Panc1 (cell line): ENCODE measurements at places on chromosomes 1 and 21.
A peak's percentile ranks its signal among the peaks of the same experiment; 100 is the strongest.

DNA sequence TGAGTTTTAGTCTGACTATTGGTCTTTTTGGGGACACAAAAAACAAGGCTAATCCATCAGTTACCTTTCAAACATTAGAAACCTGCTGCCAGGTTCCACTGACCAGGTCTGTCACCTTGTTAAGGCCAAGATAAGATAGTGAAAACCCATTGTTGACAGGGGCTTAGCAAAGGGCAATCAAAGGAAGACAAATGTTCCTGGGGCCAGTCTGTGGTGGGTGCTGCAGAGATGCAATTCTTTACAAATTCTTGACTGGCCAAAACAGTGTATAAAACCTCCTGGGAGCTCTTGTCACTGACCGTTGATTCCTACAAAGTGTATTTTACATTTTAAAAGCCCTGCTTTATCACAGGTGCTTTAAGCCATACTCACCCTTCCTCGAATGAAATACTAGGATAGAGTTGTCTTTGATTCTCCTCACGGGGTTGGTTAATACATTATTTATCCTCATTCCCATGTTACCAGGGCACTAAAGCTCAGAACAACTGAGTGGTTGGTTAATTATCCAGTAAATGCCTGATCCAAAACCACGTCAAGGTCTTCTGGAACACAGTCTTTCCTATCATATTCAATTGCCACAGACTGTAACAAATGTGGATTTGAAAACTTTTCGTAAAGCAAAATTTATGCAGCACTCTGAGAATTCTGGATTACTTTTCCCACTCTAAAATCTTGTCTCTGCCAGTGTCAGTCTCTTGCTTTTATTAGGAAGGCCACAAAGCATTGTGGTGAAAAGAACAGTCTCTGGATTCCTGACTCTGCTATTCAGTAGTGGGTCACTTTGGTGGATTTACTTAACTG, 77.2 kb downstream of the NRIP1 start:
- H3K27ac ChIP-seq, result no peak overlapping the region
- no peaks in the 10 kb centered on the region for H3K36me3 ChIP-seq
- no peak for DNase-seq
- no peaks in the 10 kb centered on the region for H3K4me1 ChIP-seq
- H3K4me3 ChIP-seq, result no peak overlapping the region

- peaks cover 14% of the 10 kb centered on the region for H3K27me3 ChIP-seq
- H3K4me3 ChIP-seq, result peak overlapping the region; percentile 72
- H3K4me1 ChIP-seq, result peaks cover 9% of the 10 kb centered on the region
- peaks cover 5% of the 10 kb centered on the region; the same call in 1 of the 2 replicates for H3K36me3 ChIP-seq
Observed at GRCh38 chr1:147599362-147600118, 58.2 kb downstream of the BCL9 start.

DNA sequence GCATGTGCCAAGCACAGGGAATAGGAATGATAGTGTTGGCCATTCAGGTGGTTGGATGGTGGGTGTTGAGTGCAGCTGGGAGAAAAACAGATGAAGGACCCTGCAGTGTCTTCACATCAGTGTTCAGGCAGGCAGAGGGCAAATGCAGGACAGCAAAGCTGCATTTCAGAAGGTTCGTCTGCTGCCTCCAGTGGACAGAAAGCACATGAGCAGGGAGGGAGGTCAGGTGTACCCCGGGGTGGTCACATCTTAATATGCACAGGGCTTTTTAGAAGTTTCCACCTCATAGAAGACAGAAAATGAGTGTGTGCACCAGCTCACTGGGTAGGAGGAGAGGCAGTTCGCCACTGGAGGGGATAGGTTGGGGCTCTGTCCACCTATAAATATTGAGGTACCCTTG, 184.9 kb downstream of the SLC35F3 start:
- no peak for DNase-seq
- H3K27ac ChIP-seq, result no peak overlapping the region
- no peaks in the 10 kb centered on the region for H3K36me3 ChIP-seq
- H3K4me1 ChIP-seq, result no peaks in the 10 kb centered on the region
- H3K27me3 ChIP-seq, result no peaks in the 10 kb centered on the region

DNA sequence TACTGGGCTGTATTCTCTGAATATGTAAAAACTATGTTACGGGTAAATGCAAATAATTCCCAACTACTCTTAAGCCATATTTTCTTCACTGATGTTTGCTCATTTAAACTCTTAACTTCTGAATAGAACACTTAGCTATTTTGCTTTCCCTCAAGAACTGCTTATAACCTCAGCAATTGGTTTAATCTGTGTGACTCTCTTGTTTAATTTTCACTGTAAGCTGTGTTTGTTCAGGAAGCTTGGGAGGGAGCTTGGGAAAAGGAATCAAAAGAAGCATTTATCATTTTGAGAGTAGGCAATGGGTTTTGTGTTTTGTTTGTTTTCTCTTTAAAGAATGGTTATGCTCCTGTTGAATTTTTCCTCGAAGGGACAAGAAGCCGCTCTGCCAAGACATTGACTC, 24.4 kb downstream of the GNPAT start:
- no peaks in the 10 kb centered on the region for H3K27me3 ChIP-seq
- peaks cover 39% of the 10 kb centered on the region for H3K36me3 ChIP-seq
- no peak overlapping the region for H3K27ac ChIP-seq
- H3K4me3 ChIP-seq, result no peak overlapping the region

DNA sequence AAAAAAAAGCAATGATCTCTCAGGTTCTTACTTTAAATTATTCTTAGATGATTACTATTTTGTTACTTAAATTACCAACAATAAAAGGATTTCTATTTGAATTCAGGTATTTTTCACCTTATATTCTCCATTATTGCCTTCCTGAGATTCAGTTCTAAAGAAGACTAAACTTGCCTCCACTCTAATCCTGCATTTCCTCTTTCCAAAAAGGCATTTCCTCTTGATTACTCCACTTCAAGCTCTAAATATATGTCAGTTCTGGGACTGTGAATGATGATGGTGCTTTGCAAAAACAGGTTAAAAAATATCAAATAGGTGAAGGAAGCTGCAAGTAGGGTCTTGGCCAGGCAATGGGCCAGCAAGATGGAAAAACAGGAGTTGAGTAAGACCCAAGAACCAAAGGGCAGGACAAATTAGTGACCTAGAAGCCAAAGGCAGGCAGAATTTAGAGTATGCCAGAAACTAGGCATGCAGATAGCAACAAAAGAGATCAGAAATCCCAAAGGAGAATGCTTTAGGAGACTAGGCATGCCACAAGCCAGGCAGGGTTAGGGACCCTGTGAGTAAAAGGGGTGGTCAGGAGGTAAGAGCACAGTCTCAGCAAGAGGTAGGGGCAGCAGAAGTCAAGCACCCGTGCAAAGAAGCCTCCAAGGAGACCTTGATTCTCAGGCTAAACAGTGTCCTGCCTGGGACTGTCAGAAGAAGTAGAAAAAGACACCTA, 11.3 kb upstream of the DIPK1A start:
- H3K27ac ChIP-seq, result no peak overlapping the region
- H3K27me3 ChIP-seq, result peaks cover 2% of the 10 kb centered on the region
- no peaks in the 10 kb centered on the region for H3K4me1 ChIP-seq

DNA sequence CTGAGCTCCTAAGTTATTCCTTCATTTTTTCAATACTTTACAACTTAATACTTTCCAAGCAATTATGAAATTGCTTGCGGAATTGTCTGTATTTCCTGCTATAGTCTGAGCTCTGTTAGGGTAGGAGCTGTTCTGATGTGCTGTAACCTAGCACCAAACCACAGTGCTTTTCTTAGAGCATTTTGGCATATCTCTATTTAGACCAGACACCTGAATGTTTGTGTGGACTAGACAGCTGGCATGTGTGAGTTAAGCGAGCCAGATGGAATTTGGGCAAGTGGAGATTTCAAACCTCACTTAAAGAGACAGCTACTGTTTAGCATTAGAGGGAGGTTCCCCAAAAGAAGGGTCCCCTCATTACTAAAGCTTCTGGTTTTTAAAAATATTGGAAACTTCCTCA, 106.1 kb downstream of the RWDD3 start:
- no peak overlapping the region for H3K27ac ChIP-seq
- H3K27me3 ChIP-seq, result no peaks in the 10 kb centered on the region
- no peak overlapping the region for H3K4me3 ChIP-seq
- no peak for DNase-seq

- H3K36me3 ChIP-seq, result no peaks in the 10 kb centered on the region
- H3K4me1 ChIP-seq, result no peaks in the 10 kb centered on the region
- H3K4me3 ChIP-seq, result no peak overlapping the region
- DNase-seq, result no peak
Observed at GRCh38 chr21:43758111-43758641, 17.9 kb downstream of the CSTB start.
